ENCODE measurements at places on chromosomes 1 and 21. TPM values are rescaled to one million over a fixed set of nuclear protein-coding genes. Genes with fewer than 3 reads are reported as not detected.
A peak's percentile ranks its signal among the peaks of the same experiment; 100 is the strongest.

S100A3 gene
- total RNA-seq, result 1.8 TPM

LAX1 gene
- total RNA-seq, result not detected

GBP2 gene
- total RNA-seq, result 96.8 TPM

SELENBP1 gene
- total RNA-seq, result 65.9 TPM

CLEC20A gene
- total RNA-seq, result not detected

- DNase-seq, result no peak
Observed at GRCh38 chr1:40141878-40142535, 19.2 kb upstream of the RLF start.

- DNase-seq, result no peak
Observed at GRCh38 chr21:24110846-24111245, 1496.4 kb downstream of the MRPL39 start.

GRCh38 chr1:8011923-8012858 is 13.9 kb downstream of the ERRFI1 start:
- DNase-seq, result peak; percentile 17

DNA sequence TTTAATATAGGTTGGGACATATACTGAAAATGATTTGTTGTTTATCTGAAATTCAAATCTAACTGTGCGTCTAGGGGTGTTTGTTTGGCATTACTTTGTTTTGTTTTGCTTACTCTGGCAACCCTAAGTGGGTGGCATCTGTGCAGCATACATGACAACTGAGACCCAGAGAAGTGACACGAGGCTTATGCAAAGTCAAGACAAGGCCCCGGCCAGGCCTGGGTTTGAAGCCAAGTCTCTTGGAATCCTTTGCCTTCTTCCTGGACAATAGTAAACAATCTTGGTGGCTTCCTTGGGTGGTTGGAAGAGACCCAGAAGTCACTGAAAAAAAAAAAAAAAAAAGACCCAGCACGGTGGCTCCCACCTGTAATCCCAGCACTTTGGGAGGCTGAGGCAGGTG is 197.6 kb upstream of the TMEM51 start:
- no peak for DNase-seq

DNA sequence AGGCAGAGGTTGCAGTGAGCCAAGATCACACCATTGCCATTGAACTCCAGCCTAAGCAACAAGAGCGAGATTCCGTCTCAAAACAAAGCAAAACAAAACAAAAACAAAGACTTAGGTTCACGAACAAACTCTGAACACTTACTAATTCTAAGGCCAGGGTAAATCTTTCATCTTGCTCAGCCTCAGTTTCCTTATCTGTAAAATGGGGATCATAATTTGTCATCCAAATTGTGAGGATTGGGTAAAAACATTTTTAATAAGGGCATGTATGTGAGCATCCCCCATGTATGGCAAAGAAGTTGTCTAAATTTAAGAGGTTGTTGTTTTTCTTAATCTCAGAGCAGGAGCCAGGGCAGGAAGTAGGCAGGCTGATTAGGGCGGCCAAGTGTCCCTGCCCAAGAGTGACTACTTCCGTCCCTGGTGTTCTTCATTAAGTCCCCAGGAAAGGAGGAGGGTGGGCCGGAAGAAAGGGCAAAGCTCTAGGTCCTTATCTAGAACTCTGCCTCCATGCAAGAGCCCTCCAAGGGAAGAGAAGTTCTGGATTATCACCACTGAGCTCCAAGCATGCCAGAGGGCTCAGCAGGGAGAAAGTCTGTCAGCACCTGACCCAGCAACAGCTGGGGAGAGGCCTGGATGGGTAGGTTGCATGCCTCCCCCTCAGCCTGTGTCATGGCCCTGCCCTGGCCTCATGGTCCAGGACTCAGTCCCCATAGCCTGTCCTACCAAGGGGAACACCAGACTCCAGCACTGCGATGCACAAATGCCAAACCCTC is 49.9 kb upstream of the CLIC4 start:
- no peak for DNase-seq

GRCh38 chr1:3610527-3611169 is 660 bp downstream of the MEGF6 start:
- DNase-seq, result peak; percentile 37

GRCh38 chr21:43758811-43759210 is 17.3 kb downstream of the CSTB start:
- no peak for DNase-seq

DNA sequence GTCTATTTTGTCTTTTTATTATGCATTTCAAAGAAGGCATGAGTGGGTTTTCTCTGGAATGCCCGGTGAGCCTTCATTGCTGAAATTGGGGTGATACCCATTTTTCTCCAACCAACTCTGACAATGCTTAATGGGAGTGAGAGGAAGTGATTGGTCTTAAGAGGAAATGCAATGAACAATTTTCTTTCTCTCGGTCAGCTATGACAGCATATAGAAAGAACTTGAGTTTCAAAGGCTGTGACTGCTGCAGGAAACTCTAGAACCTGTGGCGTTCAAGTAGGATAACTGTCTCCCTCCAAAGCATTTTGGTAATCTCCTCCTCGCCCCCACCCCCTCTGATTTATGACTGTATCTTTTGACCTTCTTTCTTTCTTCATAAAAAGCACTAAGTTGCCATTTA is 155.9 kb downstream of the LYPLAL1 start:
- DNase-seq, result peak; percentile 46

GRCh38 chr1:44037154-44037553 is 5.9 kb upstream of the SLC6A9 start:
- no peak for DNase-seq

DNA sequence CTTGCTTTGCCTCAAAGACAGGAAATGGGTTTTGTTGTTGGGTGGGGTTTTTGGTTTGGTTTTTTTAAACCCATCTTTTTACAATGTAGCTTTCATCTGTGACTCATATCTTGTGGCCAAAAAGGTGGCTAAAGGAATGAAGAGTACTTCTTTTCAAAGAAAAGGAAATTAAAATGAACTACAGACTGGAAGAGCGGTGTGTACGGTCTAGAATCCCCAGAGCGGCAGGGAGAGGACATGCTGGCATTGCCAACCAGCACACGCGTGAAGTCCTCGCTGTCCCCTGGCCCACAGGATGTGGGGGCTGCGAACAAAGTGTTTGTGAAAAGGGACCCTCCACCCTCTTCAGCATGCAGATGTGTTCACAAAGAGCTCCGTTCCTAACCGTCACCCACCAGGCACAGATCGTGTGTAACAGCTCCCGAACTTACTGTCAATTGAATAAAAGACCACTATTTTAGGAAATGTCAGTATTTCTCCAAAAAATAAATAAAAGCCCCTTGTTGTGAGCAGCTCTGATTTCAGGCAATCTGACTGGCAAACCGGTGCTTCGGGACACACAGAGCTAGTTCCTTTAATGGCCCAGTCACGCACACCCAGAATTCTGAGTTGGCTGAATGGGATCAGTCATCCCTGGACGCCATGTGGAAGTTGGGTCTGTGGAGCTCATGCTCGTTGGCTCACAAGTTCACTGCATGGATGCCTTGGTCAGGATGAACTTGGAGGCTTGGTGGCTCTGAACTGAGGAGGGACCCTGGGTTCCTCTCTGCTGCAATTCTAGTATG is 602.9 kb downstream of the NPHP4 start:
- DNase-seq, result no peak

Data from fibroblast of lung (primary cell).